ENCODE measurements at places on chromosomes 6 and 20.

DNA sequence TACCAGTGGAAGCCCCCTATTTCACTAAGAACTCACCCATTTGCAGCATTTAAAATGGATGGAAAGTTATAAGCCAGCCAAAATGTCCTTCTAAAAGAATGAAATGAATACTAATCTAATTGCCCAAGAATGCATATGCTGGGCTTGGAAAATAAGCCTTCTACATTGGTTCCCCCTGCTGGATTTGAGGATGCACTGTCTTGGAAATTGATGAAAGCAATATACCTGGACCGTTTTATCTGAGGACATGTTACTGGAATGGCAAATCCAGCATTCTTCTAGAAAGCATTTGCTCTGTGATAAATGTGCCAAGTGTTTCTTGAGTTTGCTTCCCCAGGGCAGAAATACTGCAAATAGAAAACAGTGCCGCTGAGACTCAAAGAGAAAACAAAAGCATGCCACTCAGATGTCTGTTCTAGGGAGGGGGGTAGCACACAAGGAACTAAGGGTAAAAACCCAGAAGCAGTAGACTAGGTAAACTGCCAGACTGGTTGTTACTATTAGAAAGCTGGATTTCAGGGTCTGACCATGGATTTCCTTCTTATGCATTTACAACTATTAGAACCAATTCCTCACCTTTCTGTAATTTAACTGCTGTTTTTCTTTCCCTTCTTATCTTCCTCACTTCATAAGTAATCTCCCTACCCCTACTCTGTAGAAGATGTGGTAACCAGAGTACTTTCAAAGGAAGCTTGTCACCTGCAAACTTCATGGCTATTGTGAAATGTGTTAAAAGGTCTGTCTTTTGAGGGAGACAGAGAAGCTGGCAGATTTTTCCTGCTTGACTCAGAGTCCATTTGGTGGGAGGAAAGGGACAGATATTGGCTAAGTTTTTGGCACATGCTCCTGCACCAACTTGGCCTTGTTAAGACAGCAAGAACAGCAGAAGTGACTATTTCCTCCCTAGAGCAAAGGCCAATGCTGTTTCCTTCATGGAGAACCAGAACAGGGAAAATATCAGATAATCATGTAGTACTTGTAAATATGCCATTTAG lies 642.6 kb downstream of the KIF16B start:
- peak; percentile 10 for DNase-seq

- DNase-seq, result no peak
Measured at GRCh38 chr6:144052488-144052887, 42.9 kb downstream of the SF3B5 start.

GRCh38 chr20:6496874-6497273 lies 270.6 kb upstream of the BMP2 start:
- DNase-seq, result no peak

GRCh38 chr6:17300637-17301036 lies 19.5 kb downstream of the RBM24 start:
- DNase-seq, result no peak

GRCh38 chr6:101645770-101646169 lies 252.3 kb downstream of the GRIK2 start:
- no peak for DNase-seq

- no peak for DNase-seq
Measured at GRCh38 chr6:24883618-24884017, 52.1 kb downstream of the RIPOR2 start.

DNA sequence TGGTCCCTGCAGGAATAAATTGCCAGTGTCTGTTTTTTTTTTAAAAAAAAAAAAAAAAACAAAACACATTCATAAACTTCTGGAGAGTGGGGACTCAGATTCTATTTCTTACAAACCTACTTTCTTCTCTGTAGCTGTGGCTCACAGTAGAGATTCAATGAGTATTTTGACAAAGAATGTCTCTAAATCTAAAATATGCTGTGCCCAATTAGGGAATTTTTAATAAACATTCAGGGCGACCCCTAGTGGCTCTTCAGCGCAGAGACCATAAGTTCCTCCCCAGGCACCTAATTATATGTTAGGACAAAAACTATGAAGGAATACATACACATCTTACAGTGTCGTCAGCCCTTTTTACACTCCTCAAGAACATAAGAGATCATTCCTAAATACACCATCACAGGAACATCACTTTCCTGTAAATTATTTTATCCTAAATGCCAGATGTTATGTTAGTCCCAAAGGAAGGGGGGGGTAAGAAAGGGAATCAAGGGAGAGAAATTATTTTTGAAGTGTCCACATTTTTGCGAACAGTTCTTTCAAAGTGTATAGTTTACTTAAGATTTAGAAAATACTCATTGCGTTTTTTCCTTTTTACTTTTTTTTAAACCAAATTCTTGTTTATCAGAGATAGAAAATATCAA lies 21.8 kb upstream of the NAA20 start:
- DNase-seq, result peak; percentile 72

GRCh38 chr6:157236040-157236725 lies 87.1 kb downstream of the TMEM242 start:
- no peak for DNase-seq

DNA sequence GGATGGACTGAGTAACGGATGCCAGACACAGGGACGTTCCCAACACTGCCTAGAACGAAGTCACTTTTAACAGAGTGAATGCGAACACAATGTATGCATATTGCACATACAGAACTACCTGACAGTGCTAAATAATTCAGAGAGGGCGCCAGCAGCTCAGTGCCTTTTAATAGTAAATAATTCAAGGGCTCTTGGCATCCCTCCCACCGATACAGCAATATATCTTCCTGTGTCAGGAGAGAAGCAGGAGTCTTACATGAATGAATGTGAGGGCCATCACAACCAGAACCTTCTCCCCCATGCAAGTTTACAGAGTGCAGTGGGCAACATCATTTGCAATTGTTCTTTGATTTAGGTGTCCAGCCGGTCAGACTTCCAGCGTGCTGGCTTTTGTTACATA lies 88.4 kb upstream of the KCNG1 start:
- DNase-seq, result no peak

DNA sequence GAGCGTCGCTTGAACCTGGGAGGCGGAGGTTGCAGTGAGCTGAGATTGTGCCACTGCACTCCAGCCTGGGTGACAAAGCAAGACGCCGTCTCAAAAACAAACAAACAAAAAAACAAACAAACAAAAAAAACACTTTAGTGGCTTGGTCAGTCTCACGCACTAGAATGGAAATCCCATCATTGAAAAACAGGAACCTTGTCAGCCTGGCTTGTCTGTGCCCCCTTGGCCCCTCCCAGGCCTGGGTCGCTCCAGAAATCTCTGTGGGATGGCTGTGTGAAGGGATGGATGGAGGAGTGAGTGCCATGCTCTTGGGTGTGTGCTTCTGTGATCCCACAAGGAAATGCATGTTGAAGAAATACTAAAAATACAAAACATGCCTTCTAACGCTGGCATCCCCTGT lies 20.9 kb upstream of the NAA20 start:
- DNase-seq, result no peak

DNA sequence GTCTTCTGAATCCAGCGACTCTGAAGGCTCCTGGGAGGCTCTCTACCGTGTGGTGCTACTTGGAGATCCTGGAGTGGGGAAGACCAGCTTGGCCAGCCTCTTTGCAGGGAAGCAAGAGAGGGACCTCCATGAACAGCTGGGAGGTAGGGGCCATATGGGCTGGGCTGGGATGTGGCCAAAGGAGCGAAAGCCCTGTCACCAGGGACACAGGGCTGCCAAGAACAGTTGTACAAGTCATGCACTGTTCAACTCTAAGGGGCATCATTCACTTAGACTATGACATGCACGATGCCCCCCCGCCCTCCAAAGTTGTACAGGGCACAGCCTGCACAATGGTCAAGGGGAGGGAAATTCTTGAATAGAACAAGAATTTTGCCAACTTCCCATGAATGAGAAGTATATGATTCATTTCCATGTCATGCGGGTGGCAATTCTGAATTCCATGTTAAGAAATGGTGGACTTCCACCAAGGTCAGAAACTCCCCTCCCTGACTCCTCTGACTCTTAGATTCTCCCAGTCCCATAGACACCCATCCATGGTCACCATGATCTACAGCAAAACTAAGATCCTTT lies 1.6 kb downstream of the REM1 start:
- peak; percentile 37 for DNase-seq

DNA sequence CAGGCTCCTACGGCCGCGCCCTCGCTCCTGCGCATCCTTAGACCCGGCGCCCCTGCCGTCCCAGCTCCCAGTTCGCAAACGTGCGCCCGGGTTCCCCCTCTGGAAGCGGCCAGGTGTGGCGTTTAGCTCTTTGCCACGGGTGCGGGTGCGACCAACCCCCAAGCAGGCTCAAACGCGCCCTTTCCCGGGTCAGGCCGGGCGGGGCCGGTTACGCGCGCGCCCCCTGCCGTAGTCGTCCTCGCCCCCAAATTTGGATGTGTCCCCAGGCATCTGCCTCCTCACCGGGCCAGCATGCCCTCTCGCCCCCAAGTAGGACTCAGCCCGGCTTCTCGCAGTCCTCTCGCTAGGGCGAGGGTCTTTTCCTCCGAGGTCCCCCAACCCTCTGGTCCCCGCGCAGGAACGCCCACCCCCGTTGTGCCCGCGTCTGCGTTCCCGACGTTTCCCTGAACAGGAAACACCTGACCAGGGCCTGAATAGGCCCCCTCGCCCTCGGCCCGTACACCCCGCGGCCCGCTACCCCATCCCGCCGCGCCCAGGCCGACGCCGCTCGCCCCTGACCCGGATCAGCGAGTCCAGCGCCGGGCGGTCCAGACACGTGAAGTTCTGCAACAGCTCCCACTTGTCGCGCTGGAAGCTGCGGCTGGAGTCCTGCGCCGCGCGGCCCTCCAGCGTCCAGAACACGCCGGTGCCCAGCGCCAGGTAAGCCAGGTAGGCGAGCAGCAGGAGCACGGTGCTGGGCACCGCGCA lies 520 bp downstream of the KCNK17 start:
- no peak for DNase-seq

DNA sequence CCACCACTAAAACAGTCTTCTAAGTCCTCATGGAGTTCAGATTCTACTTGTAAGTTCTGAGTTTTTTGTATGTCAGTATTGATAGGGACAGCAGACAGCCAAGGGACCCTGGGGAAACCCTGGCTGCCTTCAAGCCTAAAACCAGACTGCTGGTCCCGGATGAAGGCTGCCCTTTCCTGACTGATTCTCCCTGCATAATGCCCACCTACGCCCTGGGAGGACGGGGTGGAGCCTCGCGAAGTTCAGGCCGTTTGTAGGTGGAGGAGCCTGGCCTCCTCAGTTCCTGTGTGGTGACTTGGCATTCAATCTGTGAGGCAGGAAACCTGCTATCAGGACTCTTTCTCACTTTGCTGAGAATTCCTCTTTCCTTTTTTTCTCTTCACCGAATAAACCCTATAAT lies 120.3 kb upstream of the LGSN start:
- no peak for DNase-seq

DNA sequence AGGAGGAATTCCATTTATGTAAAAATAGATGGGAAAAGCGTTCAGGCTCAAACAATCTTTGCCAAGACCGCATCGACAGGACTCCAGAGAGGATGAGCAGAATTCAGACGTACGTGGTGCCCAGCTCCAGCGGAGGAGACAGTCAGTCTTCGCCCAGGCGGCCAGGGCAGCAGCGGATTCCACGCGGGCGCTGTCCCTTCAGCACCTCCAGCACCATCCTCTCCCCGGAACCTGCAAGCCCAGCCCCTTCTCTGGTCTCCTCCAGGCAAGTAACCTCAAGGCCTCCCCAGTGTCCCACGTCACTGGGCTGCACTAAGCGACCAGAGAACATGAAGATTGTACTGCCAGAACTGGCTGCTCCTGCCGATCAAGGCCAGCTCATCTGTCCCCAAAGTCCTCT lies 2.8 kb upstream of the KCNQ2 start:
- peak; percentile 27 for DNase-seq

GRCh38 chr6:140879946-140880345 lies 1252.8 kb upstream of the GJE1 start:
- DNase-seq, result peak; percentile 58

DNA sequence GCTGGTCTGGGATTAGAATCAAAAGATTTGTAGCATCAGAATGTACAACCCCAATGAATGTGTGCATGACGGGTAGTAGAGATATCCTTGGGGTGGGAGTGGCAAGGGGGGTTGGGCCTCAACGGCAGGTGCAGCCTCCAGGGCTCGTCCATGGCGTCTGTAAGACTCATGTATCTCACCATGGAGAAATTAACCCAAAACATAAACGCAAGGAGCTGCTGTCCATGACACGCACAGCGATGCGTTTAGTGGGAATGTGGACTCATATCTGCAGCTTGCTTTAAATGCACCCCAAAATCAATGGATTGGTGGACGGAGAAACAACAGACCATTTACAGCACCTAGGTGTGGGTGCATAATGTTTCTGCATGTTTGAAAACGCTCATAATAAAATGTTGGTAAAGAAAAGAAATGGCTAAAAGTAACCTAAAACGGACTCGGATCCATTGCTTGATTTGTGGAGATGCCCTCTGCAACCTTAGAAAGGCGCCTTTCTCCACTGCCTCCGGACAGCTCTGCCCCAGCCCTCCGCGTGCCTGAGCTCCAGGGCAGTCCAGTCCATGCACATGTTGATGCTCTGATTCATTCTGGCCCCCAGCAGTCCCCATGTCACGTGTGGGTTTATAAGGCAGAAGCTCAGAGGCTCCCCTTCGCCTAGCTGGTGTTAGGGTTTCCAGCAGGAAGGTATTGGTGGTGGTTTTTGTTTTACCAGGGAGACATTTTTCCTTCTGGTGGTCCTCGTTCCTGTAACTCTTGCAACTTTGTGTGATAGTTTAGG lies 24.5 kb downstream of the PYGB start:
- DNase-seq, result no peak

DNA sequence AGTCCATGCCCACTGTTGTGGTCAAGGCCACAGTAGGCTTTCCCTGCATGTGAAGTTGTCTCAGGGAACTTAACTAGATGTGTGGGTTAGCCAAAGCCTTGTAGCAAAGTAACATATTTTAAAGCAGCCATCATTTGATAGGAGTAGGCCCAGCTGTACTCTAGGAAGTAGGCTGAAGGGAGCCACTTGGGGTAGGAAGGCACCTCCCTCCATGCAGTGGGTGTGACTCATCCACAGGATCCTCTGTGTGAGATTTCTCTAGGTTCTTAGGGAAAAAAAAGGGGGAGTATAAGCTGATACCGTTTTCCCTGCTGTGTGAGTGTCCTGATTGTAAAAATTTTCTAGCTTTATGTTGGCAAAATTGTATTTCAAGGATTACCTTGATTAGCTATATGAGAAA lies 44.7 kb downstream of the VAPB start:
- peak; percentile 90 for DNase-seq

- DNase-seq, result no peak
Measured at GRCh38 chr6:50819466-50819903, 814 bp downstream of the TFAP2B start.

DNA sequence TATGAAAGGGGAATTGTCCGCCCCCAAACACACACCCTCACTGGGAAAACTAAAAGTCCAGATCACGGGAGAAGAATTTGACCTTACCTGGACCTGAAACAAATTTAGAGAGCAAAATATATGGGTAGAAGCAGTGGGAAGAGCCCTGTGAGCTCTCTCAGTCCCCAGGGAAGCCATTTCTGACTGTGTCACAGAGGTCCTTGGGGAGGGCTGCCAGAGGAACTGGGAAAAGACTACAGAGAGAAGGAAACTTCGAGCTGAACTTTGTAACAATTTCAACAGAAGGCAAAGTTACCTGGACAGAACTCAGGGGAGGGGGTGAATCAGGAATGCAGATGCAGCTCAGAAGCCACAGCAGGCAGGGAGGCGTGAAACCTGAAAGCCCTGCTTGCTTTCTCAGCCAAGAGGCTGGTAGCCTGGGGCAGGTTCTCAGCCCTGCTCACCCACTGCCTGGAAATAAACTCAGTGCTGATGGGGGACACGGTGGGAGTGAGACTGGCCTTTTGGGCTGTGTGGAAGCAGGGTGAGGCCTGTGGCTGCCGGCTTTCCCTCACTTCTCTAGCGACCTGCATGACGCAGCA lies 163.8 kb downstream of the TMEM200A start:
- no peak for DNase-seq

- DNase-seq, result no peak
Measured at GRCh38 chr6:46350714-46351113, 140.5 kb downstream of the RCAN2 start.

Data from ELR (cell line).